Activated CD4-positive, alpha-beta T cell treated with anti-CD3 and anti-CD28 coated beads for 4 hours (primary cell): ENCODE measurements at places on chromosomes 3 and 15.

GRCh38 chr15:57554063-57554811 lies 37.5 kb upstream of the MYZAP start:
- DNase-seq = no peak

GRCh38 chr3:130975251-130975650 lies 51.4 kb downstream of the ASTE1 start:
- DNase-seq = no peak

DNA sequence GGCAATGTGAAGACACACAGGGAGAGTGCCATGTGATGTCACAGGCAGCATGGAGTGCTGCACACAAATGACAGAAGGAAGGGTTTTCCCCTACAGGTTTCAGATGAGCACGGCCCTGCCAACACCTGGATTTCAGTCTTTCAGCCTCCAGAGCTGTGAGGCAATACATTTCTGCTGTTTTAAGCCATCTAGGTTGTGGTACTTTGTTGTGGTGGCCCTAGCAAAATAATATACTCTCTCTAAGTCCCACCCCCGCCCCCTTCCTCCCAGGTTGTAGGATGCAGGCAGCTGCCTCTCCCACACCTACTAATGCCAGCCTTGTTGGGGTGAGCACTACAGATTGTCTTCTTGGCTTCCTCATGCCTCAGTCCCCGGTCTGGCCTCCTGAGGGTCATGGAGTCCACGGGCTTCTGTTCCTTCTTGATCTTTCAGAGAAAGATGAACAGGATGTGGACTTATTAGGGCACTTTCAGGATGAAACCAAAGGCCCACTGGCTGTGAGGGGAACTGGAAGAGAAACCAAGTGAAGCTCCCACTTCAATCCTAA lies 180.0 kb downstream of the CD47 start:
- DNase-seq = peak; percentile 6

- DNase-seq = no peak
Measured at GRCh38 chr15:40613080-40613479, 19.0 kb downstream of the KNL1 start.

- no peak for DNase-seq
Measured at GRCh38 chr15:88975891-88976290, 62.7 kb upstream of the MFGE8 start.

- no peak for DNase-seq
Measured at GRCh38 chr15:80550908-80551260, 144.2 kb upstream of the ABHD17C start.

DNA sequence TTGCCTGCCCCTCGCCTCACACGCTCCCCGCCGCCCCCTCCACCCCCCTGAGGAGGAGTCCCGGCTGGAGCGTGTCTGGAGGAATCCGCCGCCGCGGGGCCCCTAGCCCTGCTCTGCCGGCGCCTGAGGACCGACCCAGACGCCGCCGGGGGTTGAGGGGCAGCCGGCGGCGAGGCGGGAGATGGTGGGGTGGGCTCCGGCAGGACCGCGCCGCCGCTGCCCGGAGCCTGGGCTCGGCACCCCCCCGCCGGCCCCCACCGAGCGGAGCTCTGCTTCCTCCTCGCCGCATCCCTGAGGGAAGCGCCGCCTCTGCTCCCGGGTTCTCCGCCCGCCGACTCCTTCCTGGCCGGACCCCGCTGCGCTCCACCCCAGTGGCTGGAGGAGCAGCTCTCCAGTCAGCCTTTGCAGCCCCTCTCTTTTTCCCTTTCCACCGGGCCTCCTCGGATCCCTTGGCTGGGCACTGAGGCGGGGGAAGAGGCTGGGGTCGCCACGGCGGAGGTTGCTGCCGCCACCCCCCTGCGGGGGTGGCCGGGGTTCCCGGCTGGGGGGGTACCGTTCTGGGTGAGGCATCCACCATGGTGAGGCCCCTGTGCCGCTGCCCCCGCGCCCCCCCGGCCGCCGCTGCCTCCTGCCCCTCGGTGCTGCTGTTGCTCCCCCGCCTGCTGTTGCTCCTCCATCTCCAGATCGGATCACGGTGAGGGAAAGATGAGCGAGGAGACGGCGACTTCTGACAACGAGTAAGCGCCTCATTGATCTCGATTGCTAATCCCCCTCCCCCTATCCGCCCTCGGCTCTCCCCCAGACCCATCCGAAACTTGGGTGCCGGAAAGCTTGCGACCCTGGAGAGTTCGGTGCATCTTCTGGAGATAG lies at the start of gene SPRED1:
TSS of gene SPRED1 (plus strand) at position 356 of the 870 bp plus-strand sequence. CDS start at position 706, 350 bp downstream.
- no peak for DNase-seq
